Activated CD8-positive, alpha-beta memory T cell treated with anti-CD3 and anti-CD28 coated beads, Interleukin-2, amount 10 ng/mL, durations not matched to agents 7 days and 5 days (primary cell): ENCODE measurements at places on chromosomes 7 and 10. TPM values are rescaled to one million over a fixed set of nuclear protein-coding genes. Genes with fewer than 3 reads are reported as not detected.

Gene COL26A1
- not detected for total RNA-seq

Gene FHIP2A
- 35.7 TPM for total RNA-seq

Gene DDX21
- total RNA-seq = 80.4 TPM

Gene PNLIPRP2
- total RNA-seq = not detected

Gene PCLO
- not detected for total RNA-seq

Gene PTCD1
- 8.9 TPM for total RNA-seq

Gene ATE1
- 28.1 TPM for total RNA-seq

- no peak overlapping the region for H3K4me3 ChIP-seq
- no peaks in the 10 kb centered on the region for H3K27me3 ChIP-seq
- no peak overlapping the region for H3K27ac ChIP-seq
- no peak for DNase-seq
These were observed 48.1 kb downstream of the GNAI1 start for GRCh38 chr7:80182630-80183276.

- peaks cover 16% of the 10 kb centered on the region for H3K36me3 ChIP-seq
- no peak overlapping the region for H3K4me3 ChIP-seq
- DNase-seq = no peak
- H3K27me3 ChIP-seq = no peaks in the 10 kb centered on the region
- H3K27ac ChIP-seq = no peak overlapping the region
These were observed 135.4 kb downstream of the LRRC4 start for GRCh38 chr7:127895814-127896280.

GRCh38 chr7:77450054-77450453 is 33.9 kb upstream of the GSAP start:
- H3K27ac ChIP-seq = no peak overlapping the region
- H3K27me3 ChIP-seq = peaks cover 3% of the 10 kb centered on the region
- no peak for DNase-seq
- peaks cover 4% of the 10 kb centered on the region for H3K4me1 ChIP-seq
- no peaks in the 10 kb centered on the region for H3K36me3 ChIP-seq
- H3K4me3 ChIP-seq = no peak overlapping the region

DNA sequence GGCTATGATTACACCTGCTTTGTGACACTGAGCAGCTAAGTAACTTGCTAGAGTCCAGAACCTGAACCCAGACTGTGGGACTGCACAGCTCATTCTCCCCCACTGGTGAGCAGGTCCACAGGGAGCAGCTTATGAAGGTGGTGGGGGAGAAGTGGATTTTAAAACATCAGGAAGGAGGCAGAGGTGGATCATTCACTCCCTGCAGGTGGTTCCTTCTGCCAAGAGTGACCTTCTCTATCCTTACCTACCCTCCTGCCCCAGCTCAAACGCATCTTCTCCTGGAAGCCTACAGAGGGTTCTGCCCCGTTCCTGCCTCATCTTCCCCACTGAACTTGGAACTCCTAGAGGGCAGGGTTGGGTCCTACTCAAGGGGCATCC is 539 bp upstream of the FAM241B start:
- H3K36me3 ChIP-seq = peaks cover under 1% of the 10 kb centered on the region
- peaks cover 2% of the 10 kb centered on the region for H3K27me3 ChIP-seq
- H3K4me3 ChIP-seq = peak overlapping the region; percentile 32
- no peak overlapping the region for H3K27ac ChIP-seq
- no peak for DNase-seq
- H3K4me1 ChIP-seq = peaks cover 2% of the 10 kb centered on the region

GRCh38 chr10:80283536-80284199 is 5.8 kb downstream of the MAT1A start:
- no peaks in the 10 kb centered on the region for H3K36me3 ChIP-seq
- no peaks in the 10 kb centered on the region for H3K4me1 ChIP-seq
- H3K4me3 ChIP-seq = no peak overlapping the region
- H3K27me3 ChIP-seq = peaks cover 19% of the 10 kb centered on the region
- DNase-seq = peak; percentile 31
- H3K27ac ChIP-seq = no peak overlapping the region

- no peak overlapping the region for H3K27ac ChIP-seq
- H3K4me3 ChIP-seq = no peak overlapping the region
- no peaks in the 10 kb centered on the region for H3K27me3 ChIP-seq
- peaks cover 13% of the 10 kb centered on the region for H3K36me3 ChIP-seq
- H3K4me1 ChIP-seq = peaks cover 37% of the 10 kb centered on the region
- DNase-seq = no peak
These were observed 156.3 kb downstream of the RTKN2 start for GRCh38 chr10:62112300-62112699.

DNA sequence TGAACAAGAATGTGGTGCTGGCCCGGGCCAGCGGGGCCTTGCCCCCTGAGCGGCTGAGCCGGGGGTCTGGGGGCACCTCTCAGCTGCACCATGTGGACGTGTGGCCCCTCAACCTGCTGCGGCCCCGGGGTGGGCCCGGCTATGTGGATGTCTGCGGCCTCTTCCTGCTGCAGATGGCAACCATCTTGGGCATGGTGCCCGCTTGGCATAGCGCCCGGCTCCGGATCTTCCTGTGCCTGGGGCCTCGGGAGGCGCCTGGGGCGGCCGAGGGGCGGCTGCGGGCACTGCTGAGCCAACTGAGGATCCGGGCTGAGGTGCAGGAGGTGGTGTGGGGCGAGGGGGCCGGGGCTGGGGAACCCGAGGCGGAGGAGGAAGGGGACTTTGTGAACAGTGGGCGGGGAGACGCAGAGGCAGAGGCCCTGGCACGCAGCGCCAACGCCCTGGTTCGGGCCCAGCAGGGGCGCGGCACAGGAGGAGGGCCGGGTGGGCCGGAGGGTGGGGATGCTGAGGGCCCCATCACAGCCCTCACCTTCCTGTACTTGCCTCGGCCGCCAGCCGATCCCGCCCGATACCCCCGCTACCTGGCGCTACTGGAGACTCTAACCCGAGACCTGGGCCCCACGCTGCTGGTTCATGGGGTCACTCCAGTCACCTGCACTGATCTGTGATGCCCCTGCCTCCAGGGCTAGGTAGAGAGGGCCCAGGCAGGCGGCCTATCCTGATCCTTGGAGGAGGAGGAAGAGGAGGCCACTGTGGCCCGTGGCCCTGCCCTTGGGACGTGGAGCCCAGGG is 1.1 kb upstream of the TRIP6 start:
- peaks cover 22% of the 10 kb centered on the region for H3K4me1 ChIP-seq
- peak overlapping the region; percentile 92 for H3K27ac ChIP-seq
- peaks cover 12% of the 10 kb centered on the region for H3K36me3 ChIP-seq
- no peak for DNase-seq

- H3K27me3 ChIP-seq = no peaks in the 10 kb centered on the region
- DNase-seq = no peak
- no peak overlapping the region for H3K4me3 ChIP-seq
- peaks cover 39% of the 10 kb centered on the region for H3K36me3 ChIP-seq
- H3K4me1 ChIP-seq = peaks cover 38% of the 10 kb centered on the region
These were observed 9.3 kb downstream of the TMEM248 start for GRCh38 chr7:66930341-66930740.

DNA sequence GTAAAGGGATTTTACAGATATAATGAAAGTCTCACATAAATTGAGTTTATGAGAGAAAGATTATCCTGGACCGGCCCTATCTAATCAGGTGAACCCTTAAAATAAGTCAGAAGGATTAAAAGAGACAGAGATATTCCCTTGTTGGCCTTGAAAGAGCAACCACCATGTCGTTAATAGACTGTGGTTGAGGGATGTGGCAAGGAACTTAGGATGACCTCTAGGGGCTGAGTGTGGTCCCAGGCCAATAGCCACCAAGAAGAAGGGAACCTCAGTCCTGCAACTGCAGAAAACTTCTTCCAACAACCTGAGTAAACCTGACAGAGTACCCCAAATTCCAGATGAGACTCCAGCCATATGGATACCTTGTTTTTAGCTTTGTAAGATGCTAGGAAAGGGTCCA is 121.5 kb downstream of the POLR1F start:
- DNase-seq = no peak
- no peaks in the 10 kb centered on the region for H3K4me1 ChIP-seq
- H3K4me3 ChIP-seq = no peak overlapping the region
- no peaks in the 10 kb centered on the region for H3K36me3 ChIP-seq
- H3K27me3 ChIP-seq = no peaks in the 10 kb centered on the region

DNA sequence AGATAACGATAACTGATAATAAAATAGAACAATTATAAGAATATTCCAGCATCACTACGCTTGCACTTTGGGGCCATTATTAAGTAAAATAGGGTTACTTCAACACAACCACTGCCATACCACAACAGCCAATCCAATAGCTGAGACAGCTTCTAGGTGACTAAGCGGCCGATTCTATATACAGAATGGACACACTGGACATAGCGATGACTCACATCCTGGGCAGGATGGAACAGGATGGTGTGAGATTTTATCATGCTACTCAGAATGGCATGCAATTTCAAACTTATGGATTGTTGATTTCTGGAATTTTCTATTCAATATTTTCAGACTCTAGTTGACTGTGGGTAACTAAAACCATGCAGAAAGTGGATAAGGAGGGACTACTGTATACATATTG is 920.9 kb downstream of the LRMDA start:
- DNase-seq = no peak
- H3K4me3 ChIP-seq = no peak overlapping the region
- no peak overlapping the region for H3K27ac ChIP-seq
- H3K4me1 ChIP-seq = no peaks in the 10 kb centered on the region

GRCh38 chr7:141268614-141269013 is 194.8 kb downstream of the TMEM178B start:
- H3K36me3 ChIP-seq = no peaks in the 10 kb centered on the region
- peak; percentile 19 for DNase-seq
- no peak overlapping the region for H3K4me3 ChIP-seq
- H3K27me3 ChIP-seq = no peaks in the 10 kb centered on the region
- peaks cover 6% of the 10 kb centered on the region for H3K4me1 ChIP-seq

DNA sequence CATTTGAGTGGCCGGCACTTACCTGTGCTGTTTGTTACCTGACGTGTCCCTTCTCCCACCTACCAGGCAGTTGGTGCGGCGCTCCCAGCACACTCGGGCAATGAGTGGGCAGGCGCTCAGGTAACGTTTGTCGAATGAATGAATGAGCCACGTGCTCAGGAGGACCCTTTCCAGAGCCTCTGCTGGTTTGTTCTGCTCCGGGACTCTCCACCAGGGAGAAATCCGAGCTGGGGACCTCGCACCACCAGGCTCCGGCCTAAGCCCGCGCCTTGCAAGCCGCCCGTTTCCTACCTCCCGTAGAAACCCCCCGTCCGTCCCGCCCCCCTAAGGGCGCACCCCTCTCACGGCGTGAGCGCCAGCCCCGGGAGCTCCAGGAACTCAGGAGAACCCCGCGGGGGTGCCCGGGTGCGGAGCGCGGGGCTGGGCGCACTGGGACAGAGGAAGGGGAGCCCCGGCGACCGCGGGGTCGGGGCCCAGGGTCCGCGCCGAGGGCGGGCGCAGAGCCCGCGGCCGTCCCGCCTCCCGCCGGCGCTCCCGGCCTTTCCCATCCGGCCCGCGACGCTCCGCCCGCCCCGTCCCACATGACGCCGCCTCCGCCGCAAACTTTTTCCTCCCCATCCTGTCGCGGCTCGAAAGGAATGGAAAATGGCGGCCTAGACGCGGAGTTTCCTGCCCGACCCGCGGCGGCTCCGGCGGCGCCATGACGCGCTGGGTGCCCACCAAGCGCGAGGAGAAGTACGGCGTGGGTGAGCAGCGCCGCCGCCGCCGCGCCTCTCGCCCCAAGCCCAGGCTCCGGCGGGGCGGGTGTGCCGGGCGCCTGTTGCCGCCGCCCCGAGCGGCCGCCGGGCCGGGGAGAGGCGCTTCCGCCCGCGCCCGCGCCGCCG is at the start of gene DOCK1:
TSS of gene DOCK1 (plus strand) at position 611 of the 884 bp plus-strand sequence. CDS start at position 701, 90 bp downstream.
- peaks cover 15% of the 10 kb centered on the region for H3K27me3 ChIP-seq
- H3K27ac ChIP-seq = no peak within 1 kb of the TSS
- H3K4me1 ChIP-seq = no peaks in the 10 kb centered on the region
- H3K4me3 ChIP-seq = no peak within 1 kb of the TSS
- H3K36me3 ChIP-seq = peaks cover 2% of the 10 kb centered on the region
